ENCODE measurements at places on chromosomes 1 and 21. TPM values are rescaled to one million over a fixed set of nuclear protein-coding genes. Genes with fewer than 3 reads are reported as not detected.

The LHX8 gene
- 8.8 TPM for polyA plus RNA-seq

The CRYAA gene
- polyA plus RNA-seq, result not detected

The C1orf185 gene
- polyA plus RNA-seq, result not detected

The CTSK gene
- polyA plus RNA-seq, result 9.3 TPM

The TESK2 gene
- polyA plus RNA-seq, result 0.50 TPM

The MAN1C1 gene
- polyA plus RNA-seq, result 0.66 TPM

The DSTYK gene
- 10.7 TPM for polyA plus RNA-seq

The ESPN gene
- not detected for polyA plus RNA-seq

The RPTN gene
- polyA plus RNA-seq, result not detected

The LCE1F gene
- not detected for polyA plus RNA-seq

The MYOM3 gene
- polyA plus RNA-seq, result not detected

The NPHS2 gene
- polyA plus RNA-seq, result not detected

The RNU1-1 gene
- under 0.01 TPM for polyA plus RNA-seq

The FAM3B gene
- not detected for polyA plus RNA-seq

The NHLH2 gene
- polyA plus RNA-seq, result 0.31 TPM

The FCRL5 gene
- polyA plus RNA-seq, result not detected

The NR1I3 gene
- polyA plus RNA-seq, result not detected

The ARHGEF16 gene
- polyA plus RNA-seq, result 0.96 TPM

The F13B gene
- not detected for polyA plus RNA-seq

The NES gene
- polyA plus RNA-seq, result 9.9 TPM

The GPR37L1 gene
- not detected for polyA plus RNA-seq

The ALPL gene
- polyA plus RNA-seq, result 3.4 TPM

The MPZ gene
- polyA plus RNA-seq, result not detected

The DTL gene
- 1.1 TPM for polyA plus RNA-seq

The CD52 gene
- not detected for polyA plus RNA-seq

The PRMT6 gene
- polyA plus RNA-seq, result 19.1 TPM

The SLC45A3 gene
- 0.53 TPM for polyA plus RNA-seq

The USP1 gene
- polyA plus RNA-seq, result 20.3 TPM

Measured in neural cell (in vitro differentiated cells).